ENCODE measurements at places on chromosomes 5 and 9.

DNA sequence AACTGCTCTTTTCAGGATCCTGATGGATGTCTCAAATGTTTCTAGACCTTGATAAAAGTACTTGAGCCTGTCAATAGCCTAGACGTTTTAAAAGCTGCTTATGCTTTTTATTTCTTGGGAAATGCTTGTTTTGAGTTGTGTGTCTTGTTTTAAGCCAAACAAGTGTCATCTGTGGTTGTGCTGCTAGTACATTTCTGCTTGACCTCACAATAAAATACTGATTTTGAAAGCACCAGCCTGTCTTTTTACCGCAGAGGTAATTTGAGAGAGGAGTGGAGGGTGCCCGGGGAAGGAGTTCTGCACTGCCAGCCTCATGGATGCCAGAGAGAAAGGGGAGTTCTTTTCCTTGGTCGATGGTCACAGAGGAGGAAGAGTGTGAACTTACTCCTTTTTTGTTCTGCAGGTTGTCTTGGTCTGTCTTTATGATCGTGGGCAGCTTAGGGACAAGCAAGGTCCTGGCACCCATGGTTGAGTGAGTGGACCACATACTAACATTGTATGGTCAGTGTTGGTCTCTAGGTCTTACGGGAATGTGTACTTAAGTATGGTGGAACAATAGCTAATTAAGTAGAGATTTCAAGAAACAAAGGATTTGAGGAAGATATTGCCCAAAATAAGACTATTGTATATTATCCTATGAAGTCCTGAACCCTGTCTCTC is 61.0 kb downstream of the TRIO start:
- no peak for DNase-seq

DNA sequence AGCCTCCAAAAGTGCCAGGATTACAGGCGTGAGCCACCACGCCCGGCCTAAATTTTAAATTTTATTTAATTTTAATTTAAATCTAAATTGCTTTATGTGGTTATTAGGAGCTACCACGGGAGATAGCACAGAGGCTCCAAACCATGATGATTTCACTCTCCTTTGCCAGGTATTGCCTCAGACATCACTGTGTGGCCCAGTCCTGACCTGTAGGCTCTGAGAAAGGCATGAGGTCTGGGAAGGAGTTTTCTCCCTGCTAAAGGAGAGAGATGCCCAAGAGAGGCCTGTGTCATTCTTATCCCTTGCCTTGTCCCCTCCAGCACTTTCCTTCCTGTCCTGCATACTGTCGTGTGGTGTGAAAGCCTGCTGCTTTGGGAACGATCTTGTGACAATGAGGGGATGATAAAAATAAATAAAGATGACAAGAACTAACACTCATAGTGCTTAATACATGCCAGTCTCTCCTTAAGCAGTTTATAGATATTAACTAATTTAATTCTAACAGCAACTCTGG is 37.0 kb upstream of the BASP1 start:
- DNase-seq = no peak

- no peak for DNase-seq
Observed at GRCh38 chr5:180816608-180817534, 14.3 kb upstream of the MGAT1 start.

GRCh38 chr9:77957652-77958051 is 74.0 kb downstream of the GNAQ start:
- no peak for DNase-seq

DNA sequence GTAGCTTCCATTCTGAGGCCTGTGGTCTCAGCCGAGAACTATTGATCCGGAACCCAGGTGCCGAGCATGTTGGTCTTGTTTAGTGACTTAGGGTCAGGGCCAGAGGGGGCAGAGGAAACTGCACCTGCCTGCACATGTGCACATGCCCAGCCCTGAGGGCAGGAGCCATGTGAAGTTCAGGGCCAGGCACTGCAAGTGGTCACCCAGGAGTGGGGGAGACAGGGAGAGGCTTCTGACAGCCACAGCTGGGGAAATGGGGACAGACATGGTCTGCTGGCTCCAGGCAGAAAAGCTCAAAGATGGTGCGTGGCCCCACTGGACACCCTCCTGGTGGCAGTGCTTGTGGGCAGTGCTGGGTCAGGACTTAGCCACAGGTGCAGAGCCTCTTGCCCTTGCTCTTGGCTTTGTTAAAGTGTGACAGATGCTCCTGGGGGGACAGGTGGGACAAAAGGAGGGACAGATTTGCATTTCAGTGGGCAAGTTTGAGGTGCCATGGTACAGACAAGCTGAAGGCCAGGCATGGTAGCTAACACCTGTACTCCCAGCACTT is 134.4 kb downstream of the CACNA1B start:
- DNase-seq = no peak

GRCh38 chr9:103680581-103680980 is 413.5 kb upstream of the SMC2 start:
- no peak for DNase-seq

GRCh38 chr9:89808076-89808755 is 203.4 kb downstream of the GADD45G start:
- DNase-seq = no peak

- DNase-seq = no peak
Observed at GRCh38 chr5:115456539-115457040, 88.0 kb downstream of the FEM1C start.

DNA sequence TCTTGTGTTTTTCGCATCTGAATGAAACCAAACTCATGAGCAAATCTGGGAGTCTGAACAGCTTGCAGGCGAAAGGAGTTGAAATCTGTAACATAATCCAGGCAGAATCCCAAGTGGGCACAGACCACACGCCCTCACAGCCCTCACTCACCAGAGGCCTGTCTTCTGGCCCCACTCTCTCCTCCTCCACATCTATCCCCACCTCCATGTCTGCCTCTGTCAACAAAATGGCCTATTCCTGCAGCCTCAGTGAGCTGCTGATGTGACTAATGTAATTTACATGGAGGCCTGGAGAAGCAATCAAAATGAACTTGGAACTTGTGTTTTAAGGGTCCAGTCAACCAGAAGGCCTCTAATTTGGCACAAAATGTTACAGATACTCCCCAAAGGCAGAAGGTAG is 136.6 kb downstream of the GNA14 start:
- no peak for DNase-seq

- no peak for DNase-seq
Observed at GRCh38 chr9:83355024-83355444, 183.2 kb downstream of the FRMD3 start.

DNA sequence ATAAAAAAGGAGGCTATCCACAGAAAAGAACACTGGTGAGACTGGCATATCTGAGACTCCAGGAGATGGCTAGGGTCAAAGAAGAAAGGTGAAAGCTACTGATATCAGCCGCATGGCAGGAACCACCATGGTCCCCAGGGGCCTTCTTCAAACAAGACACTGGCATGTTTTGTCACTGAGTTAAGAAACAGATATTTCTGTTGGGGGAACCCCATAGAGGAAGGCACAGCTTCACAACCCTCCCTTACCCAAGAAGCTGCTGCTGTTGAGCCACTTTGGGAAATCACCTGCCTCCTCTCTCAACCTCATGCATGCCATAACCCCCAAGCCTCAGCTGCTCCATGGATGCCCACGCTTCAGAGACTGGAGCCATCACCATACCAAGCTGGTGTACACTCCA is 13.3 kb upstream of the BTNL3 start:
- DNase-seq = no peak

DNA sequence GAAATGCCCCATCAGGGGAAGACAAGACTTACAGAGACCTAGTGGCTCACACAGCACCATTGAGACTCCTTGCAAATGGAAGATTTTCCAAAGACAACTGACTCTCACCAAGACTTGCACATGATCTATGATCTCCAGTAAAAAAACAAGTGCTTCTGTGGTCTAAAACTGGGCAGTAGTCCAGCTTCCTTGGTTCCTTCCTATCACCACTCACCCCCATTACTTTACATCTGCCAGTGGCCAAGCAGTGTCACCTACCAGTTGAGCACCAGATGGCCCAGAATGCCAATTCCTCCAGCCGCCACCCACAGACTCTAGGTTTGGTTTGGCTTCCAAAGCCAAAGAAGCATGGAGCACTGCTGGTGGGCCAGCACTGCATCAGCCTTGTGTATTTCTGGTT is 47.7 kb downstream of the SH3TC2 start:
- no peak for DNase-seq

DNA sequence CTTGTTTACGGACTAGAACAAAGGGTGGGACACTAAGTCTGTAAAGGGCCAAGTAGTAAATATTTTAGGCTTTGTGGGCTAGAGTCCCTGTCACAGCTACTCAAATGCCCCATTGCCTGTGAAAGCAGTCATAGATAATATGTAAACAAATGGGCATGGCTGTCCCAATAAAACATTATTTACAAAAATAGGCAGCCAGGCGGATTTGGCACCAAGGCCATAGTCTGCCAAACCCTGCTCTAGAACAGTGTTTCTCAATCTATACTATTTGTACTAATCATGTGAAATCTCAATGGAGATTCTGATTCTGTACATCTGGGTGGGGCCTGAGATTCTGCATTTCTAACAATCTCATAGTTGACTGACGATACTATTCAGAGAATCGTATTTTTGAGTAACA is 92.0 kb downstream of the RFX3 start:
- DNase-seq = no peak

GRCh38 chr5:122705851-122706250 is 69.0 kb upstream of the SNX2 start:
- DNase-seq = no peak
